NCI-H1092 treated with DMSO at 0.1 percent for 48 hours (cell line): ENCODE measurements at places on chromosomes 7 and 10.

- DNase-seq, result no peak
These were observed 106.0 kb downstream of the SPAG6 start for GRCh38 chr10:22451346-22451745.

- DNase-seq, result no peak
These were observed 111.8 kb upstream of the ANKRD1 start for GRCh38 chr10:91032611-91033206.

DNA sequence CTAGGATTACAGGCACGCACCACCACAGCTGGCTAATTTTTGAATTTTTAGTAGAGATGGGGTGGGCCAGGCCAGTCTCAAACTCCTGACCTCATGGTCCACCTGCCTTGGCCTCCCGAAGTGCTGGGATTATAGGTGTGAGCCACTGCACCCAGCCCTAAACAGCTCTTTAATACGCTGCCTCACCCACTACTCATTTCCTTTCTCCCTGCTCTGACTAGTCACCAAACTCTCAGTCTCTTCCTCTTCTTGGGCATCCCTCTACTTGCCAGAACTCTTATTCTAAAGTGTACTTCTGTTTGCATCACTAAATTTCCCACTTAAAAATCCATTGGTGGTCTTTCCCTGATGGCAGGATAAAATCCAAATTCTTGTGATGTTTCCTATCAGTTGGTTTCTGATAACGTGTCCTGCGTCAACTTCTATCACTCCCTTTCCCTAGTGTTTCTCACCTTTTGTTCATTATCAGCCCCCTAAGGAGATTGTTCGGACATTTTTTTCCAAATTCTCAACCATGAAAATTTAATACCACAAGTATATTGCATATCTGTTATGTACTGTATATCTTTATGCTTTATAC, 124.7 kb downstream of the CUBN start:
- DNase-seq, result no peak

DNA sequence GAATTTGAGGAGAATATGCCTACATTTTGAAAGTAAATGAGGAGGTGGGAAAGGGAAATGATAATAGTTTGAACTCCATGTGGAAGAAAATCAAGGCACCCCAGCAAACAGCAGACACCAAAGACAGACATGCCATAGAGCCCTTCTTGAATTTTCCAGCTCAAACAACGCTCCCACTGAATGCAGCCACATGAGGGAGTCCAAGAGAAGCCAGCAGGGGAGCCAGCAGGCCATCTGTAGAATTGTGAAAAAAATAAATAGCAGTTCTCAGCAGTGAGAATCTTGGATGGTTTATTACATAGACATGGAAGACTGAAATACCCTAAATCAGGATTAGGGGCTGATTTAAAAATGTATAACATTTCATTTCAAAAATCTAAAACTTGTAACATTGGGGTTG, 1567.3 kb upstream of the LRRTM3 start:
- no peak for DNase-seq

GRCh38 chr7:22812353-22812752, 10.3 kb downstream of the TOMM7 start:
- DNase-seq, result no peak

DNA sequence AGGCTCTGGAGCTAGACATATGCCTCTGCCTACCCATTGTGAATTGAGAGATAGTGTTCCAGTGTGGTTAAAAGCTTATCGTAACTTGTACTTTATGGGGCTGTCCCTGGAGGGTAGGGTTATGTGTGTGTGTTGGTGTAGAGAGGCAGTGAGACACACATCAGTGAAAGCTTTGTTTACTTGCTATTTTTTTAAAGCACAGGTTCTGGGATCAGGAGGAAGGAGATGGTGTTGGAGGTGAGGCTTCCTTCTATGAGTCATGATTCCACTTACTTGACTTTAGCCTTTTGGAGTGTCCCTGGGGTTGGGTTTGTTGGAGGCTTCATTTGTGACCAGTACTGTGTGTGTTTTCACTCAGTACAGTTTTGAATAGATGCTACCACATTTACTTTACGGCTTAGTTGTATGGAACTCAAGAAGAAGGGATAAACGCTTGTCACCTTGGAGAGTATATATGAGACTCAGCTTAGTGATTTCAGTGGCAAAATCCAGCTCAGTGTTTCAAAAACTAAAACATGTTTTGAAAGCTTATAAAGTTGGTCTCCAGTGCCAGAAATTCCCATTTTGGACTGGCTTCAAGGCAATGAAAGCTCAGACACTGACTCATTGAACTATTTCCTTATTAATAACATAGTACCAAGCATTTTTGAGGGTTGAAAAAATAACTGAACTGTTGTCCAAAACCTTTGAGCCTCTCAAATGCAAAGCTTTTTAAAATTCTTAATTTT, 106.2 kb downstream of the PLXDC2 start:
- DNase-seq, result no peak

- DNase-seq, result no peak
These were observed 130.3 kb downstream of the HECW1 start for GRCh38 chr7:43242628-43243255.

GRCh38 chr10:103120977-103121735, 71.9 kb downstream of the NT5C2 start:
- DNase-seq, result no peak

GRCh38 chr7:99539213-99539811, 12.6 kb downstream of the FAM200A start:
- no peak for DNase-seq

DNA sequence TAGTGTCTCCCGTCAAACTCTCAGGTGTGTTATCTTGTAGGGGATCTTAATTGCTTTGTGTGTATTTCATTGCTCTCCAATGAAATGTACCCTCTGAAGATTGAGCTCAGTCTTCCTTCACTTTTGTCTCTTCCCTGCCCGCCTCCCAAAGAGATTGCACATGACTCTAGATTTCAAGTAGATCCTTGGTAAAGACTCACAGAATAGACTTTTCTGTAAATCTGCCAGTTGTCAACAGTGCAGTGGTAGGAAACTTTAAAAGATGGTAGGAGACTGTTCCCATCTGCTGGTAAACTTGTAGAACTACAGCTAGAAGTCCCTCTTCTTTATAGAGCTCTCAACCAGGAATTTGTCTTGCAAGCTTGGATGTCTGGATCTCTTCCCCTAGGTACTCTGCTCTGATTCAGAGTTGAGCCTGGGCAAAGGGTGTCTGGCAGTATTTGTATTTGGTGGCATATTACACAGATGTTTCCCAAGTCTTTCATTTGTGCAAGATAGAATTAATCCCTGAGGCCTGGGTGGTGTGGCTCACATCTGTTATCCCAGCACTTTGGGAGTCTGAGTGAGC, 9.6 kb downstream of the CCL26 start:
- peak; percentile 83 for DNase-seq

DNA sequence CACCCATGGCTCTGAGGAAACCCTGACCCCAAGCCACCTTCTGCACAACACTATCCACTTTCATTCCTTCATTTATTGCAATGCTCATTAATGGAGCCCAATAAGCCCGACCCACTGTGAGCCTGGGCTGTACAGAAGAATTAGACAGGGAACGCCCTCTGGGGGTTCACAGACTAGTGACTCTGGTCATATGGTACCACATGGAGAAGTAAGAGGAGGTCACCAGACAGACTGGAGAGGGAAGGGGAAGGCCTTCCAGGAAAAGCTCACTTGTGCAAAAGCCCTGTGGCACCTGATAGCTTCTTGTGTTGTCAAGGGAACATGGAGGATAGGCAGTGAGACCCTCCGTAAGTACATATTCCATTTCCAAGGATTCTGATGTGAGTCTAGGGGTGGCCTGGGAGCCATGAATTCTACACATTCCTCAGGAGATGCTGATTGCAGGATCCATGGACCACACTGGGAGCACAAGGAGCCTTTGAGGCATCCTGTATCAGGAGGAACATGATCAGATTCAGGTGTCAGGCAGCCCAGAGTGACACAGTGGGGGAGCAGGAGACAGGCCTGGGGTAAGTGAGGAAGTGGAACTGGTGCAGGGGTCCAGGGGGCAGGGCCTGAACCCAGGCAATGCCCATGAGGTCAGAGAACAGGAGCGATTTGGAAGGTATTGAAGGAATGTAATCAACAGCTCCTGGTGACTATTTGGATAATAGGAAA, 19.9 kb downstream of the TMEM72 start:
- DNase-seq, result no peak

GRCh38 chr10:32256613-32257437, 90.1 kb downstream of the EPC1 start:
- no peak for DNase-seq

GRCh38 chr7:78472519-78472918, 673.9 kb downstream of the PHTF2 start:
- DNase-seq, result no peak

DNA sequence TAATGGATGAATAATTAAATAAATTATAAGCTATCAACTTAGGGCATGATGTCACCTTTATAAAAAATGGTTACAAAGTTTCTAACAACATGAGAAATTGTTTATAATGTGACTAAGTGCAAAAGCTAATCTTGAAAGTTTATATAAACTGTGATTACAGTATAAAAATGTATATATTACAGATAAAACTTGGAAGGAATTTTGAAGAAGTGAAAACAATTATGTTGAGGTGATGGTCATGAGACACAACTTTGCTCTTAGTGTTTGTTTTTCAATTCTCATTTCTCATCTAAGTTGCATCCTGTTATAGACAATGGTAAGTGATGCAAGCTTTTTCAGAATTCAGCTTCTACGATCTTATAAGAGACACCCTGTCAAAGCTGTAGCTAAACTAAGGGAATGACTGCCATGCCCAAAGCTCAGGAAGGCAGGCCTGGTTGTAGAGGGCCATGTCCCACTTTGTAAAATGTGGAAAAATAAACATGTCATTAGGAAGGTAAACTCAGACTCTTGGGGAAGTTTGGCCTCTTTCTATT, 23.9 kb downstream of the MACC1 start:
- no peak for DNase-seq

GRCh38 chr7:50037086-50037485, 56.0 kb downstream of the ZPBP start:
- no peak for DNase-seq

- no peak for DNase-seq
These were observed 53.6 kb downstream of the GBF1 start for GRCh38 chr10:102298899-102299298.

DNA sequence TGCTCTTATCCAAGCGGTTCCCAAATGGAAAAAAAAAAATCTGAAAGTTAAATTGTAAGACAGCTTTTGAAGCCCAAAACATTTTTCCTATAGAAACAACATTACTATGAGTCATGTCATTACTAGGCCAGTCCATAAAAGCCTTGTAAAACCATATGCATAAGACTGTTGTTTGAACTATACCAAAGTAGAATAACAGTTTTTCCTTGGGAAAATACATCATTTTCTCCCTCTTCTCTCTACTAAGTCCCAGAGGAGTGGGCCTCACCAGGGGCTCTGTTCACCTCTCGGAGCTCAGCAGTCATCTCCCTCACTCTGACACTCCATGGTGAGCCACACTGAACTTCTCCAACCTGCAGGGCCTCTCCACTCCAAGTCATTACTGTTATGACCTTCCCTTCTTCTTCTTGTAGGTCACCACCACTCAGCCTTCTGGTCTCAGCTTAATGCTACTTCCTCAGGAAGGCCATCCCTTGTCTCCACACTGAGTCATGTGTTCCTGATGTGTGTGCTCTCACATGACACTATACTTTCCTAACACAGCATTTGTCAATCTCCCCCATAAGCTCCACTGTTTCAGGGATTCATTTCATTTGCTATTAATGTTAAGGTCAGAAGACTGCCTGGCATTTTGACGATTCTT, 32.5 kb downstream of the ZNF438 start:
- DNase-seq, result no peak

- DNase-seq, result no peak
These were observed 854 bp downstream of the MTG1 start for GRCh38 chr10:133394801-133395221.

DNA sequence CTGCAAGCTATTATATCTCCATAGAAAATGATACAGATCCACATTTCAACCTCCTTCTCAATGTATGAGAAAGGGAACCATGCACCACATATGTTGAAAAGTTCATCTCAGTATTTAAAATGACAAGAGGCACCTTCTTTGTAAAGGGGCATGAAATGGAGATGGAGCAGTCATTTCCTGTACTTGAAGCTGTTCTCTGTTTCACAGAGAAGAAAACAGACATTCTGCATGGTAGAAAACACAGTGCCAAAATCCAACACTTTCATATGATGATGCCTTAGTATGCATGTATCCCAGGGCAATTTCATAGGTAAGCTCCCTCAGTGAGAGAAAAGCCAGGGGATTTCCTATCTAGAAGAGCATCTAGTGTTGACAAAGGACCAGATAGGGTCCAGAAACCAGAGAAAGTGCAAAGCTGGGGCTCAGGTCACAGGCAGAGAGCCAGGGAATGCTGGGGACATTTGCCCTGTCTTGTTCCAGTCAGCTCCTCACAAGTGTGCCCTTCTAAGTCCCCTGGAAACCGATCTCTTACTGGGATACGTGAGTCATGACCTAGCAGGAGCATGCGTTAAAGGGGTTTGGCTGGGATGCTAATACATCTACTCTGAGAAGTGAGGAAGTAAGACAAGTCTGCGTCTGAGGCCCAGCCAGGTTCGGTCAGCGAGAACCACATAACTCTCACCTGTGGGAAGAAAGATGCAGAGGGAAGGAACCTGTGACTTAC, 118.7 kb downstream of the ICA1 start:
- DNase-seq, result no peak

- DNase-seq, result no peak
These were observed 177.5 kb downstream of the RELN start for GRCh38 chr7:103811997-103812396.

DNA sequence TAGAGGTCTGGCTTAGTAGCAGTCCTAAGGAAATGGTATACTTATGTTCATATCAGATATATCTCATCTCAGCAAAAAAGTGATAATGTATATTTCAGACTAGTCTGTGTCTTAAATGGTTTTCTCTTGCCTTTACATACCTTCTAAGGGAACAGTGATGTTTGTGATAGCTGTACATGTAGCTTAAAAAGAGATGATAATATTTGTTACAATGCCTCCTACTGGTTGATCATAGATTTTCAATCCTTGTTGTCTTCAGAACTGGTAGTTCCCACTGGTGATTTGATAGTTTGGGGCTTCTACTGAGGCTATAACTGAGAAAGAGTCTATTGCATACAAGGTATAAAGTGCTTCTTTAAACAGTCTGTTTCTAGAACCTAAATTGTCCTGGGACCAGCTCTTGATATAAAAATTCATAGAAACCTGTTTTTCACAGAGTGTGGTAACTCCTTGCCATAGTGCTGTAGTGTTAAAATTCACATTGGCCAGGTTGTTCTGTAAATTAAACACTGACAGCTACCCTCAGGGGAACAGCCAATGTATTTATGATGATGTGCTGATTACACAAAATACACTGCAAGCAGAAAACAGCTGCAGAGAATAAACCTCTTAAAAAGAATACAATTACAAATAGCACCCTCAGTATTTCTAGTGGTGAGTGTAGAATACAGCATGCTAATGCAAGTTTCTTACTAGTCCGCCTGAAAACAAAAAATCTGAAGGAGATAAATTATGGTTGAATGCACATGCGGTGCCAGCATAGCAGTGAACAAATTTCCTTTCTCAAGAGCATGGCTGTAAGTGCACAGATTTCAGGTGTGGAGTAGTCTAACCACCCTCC, 90.3 kb downstream of the BTRC start:
- DNase-seq, result peak; percentile 62
